ENCODE measurements at places on chromosomes 6 and 20.

GRCh38 chr20:328027-328974, 2.9 kb downstream of the SOX12 start:
- DNase-seq, result no peak

DNA sequence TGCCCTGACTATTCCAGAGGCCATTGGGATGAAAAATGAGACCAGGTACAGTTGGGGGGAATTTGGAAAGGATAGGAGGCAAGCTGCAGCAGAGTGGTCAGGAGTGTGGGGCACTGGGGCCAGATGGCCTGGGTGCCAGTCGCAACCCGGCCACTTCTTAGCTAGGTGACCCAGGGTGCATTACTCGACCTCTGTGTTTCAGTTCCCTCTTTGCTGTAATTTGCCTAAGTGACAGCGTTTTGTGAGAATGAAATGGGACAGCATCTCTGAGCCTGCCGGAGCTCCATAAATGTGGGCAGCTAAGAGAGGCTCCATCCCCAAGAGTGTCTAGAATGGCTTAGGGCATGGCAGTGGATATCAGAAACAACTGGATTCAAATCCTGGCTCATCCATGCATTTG, 13.9 kb downstream of the LRFN2 start:
- DNase-seq, result no peak

DNA sequence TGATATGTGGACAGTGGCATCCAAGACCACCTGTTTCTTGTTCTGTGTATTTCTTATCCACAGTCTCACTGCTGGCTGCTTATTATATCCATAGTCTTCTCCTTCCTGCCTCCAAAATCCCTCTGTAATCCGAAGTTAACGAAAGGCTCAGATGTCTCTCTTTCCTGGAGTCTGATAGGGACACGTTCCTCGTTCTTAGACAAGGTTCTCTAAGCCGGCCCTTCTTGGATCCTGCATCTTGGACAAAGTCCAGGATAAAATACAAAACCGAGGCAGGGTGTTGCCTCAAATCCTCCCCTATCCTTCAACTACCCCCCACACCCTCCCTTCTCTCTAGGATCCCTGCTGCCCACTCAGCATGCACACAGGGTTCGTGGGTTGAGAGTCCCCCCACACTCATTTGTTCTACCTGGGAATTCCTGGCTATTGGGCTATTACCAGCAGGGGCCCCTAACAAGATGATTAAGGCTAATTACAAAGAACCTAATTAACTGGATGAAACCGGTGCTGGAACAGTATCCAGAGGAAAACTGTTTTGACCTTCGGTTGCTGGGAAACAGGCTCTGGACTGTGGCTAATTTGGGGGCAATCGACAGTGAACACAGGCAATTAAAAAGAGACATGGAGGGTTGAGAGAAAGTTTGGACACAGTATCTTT, 32.7 kb upstream of the MRPS10 start:
- no peak for DNase-seq

- no peak for DNase-seq
Observed at GRCh38 chr20:23099791-23100719, 13.9 kb upstream of the CD93 start.

GRCh38 chr20:38774167-38774566, 25.9 kb downstream of the ACTR5 start:
- DNase-seq, result no peak

- DNase-seq, result no peak
Observed at GRCh38 chr6:78749326-78749725, 118.0 kb upstream of the IRAK1BP1 start.

DNA sequence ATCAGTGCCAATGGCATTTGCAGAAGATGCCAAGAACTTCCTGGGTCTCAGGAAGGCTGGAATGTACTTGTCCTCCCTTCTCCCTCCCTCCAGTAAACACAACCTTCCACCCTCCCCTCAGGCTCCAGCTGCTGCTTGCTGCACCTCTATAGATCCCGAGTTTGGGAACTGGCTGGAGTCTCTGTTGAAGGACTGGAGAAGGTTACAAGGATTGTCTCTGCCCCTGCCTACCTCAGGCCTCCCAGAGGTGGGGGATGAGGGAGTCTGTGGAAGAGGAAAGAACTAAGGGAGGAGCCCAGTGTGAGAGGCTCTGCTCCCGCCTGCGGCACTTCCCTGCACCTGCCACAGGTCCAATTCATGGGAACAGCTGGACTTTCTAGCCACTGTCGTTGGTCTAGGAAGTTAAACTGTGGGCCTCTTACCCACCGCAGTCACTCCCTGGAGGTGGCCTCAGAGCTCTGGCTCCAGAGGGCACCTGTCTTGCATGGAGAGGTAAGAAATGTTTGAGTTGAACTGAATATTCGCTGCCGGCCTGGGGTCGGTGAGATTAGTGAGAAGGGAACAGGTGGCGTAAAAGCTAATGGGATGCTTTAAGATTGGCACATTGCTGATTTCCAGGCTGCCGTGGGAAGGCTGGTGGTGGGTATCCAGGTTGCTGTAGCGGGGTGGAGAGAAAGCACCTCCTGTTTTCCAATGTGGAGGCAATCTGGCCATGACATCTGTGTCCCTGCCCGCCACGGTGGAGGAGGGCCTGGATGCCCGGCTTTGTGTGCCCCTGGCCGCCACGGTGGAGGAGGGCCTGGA, 54.3 kb downstream of the PPP1R14C start:
- no peak for DNase-seq
